Amygdala (tissue), 56 donors: ENCODE measurements at places on chromosomes 7 and 10.

GRCh38 chr7:147912946-147913638 lies 677.5 kb upstream of the C7orf33 start:
- DNase-seq, result no peak

- DNase-seq, result no peak
Observed at GRCh38 chr7:42690794-42691639, 220.9 kb downstream of the C7orf25 start.

DNA sequence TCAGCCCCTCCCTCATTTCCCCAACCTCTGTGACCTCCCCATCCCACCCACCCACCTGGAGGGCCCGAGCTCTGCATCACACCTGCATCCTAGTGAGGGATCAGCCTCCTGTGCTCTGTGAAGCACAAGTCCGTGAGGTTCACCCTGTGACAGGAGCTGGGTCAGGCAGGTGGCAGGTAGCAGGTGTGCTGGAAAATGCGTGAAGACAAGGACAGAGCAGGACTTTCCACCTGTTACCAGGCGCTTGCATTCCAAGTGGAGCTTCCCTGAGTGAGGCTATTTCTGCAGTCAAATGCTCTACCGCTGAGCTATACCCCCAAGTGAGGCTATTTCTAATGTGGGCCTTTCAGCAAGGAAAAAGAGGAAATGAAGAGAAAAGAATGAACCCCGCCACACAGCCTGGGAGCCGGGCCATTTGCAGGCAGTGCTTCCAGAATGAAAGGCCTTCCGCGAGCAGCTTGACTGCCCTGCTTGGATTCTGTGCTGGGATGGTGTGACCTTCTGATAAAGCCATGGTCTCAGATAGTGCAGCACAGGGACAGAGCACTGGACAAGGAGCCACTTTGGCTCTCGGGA lies 13.3 kb upstream of the CPXM2 start:
- no peak for DNase-seq

DNA sequence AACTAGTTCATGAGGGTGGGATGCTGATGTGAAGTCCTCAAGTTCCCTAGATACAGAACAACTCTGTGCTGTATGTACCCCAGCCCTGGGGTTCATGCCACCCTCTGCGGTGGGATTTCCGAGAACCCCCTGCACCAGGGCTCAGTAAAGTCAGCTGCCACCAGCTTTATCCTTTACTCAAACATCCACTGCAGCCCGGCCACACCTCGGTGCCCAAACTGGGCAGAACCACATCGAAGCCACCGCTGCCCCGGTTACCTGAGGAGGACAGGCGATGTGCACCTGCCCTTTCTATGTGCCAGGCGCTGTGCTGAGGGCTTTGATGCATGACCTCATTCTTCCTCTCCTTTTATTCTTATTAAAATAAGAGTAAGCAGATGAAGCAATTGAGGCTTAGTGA lies 9.9 kb upstream of the CALML5 start:
- no peak for DNase-seq

DNA sequence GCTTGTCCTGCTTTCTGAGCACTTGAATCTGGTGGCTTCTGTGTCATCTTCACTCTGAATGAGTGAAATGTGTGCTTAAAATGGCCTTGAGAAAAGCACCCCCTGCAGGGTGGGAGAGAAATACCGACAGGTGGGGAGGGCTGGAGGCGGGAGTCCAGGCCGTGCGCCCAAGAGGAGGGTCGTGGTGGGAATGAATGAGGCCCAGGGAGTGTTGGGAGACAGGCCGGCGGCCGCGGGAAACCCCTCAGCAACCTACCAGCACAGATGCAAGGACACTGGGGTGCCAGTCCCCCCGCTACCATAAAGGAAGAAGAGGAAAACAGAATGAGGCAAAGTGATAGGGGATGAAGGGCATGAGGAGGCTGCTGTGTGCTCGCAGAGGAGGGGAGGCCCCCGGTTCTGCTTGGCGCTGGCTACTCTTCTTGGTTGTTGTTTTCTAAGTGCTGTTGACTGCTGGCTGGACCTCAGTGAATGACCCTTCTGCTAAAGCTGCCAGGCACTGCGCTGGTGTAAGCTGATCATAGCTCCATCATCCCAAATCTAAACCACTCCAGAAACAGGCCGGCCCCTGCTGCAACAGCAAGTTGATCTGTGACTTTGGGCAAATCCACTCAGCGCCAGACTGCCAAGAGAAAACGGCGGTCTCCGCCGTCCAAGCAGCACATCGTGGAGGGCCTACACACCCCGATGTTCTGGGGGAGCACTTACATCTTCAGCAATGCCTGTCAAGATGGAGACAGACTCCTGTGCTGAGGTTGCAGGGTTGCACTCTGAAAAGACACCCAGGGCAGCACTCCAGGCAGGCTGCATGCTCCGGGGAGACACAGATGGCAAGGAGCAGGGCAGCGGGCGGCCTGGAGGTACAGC lies 378.5 kb downstream of the DNAJB6 start:
- no peak for DNase-seq

GRCh38 chr10:86047588-86047987 lies 319.0 kb downstream of the GRID1 start:
- no peak for DNase-seq

DNA sequence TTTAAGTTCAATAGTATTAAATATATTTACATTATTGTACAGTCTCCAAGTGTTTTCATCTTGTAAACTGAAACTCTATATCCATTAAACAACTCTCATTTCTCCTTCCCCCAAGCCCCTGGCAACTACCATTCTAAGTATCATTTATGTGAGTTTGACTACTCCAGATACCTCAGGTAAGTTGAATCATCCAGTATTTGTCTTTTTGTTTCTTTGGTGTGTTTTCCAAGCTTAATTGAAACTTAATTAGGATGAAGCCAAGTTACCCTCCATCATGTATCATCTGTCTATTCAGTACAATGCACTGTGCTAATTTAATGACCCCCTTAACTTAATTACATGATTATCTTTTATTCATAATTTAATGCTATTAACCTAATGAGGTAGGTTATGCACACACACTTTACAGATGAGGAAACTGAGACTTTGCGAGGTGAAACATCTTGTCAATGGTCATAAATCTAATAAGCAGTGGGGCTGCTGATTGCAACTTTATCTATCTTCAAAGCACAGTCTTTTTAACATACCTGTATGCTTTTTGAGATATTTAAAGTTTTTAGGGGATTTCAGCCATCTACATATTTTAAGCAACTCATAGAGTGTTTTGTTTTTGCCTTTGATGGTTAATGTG lies 663 bp downstream of the MACC1 start:
- DNase-seq, result no peak

- DNase-seq, result no peak
Observed at GRCh38 chr10:84012831-84013458, 126.4 kb upstream of the GHITM start.
